Stimulated activated CD4-positive, alpha-beta T cell treated with anti-CD3 and anti-CD28 coated beads, Interleukin-1b, Interleukin-23, amount 100 ng/mL, for 1 hour (primary cell): ENCODE measurements at places on chromosomes 13 and 19.

GRCh38 chr19:42452590-42452989, 9.8 kb upstream of the CXCL17 start:
- DNase-seq, result no peak

GRCh38 chr19:35013041-35013819, 13.1 kb downstream of the GRAMD1A start:
- peak; percentile 65 for DNase-seq

DNA sequence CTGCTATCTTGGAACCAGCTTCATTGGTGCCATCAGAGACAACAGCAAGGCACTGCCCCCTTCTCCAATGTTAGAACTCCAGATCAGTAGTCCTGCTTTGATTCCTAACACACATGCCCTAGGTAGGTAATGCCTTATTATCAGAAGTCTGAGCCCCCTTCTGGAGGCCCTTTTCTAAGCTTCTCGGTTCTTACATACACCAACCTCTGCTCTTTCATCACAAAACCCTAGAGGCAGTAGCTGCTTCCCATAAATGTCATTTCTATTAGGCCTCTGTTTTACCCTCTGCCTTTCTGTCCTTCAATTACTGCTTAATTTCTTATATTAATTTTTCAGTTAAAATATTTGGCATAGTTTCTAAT, 65.3 kb upstream of the KLHL1 start:
- no peak for DNase-seq

GRCh38 chr19:10583036-10583776, 3.9 kb downstream of the AP1M2 start:
- no peak for DNase-seq

DNA sequence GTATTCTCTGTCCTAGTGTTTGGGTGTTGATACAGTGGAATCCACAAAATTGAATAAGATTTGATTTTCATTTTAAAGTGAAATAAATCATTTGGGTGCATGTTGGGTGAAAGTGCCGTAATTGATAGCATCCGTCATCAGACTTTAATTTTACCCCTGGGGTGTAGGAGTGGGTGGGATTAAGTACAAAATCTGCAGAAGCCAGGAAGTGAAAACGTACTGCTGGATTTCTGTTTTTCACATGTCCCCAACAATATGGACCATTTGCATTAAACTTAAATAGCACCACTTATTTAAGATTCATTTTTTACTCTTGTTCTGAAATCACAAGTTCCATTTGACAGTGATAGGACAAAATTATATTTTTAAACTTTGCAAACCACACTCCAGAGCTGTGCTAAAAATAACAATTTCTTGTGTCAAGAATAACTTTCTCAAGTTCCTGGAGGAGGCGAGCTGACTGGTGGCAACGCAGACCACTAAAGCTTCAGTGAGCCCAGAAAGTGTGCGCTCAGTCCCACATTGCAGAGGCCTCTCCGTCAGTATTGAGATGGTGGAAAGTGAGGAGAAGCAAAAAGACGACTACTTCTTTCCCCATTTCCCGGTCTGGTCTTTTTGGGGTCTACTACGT, 71.3 kb downstream of the ARHGEF7 start:
- no peak for DNase-seq

GRCh38 chr13:21420706-21421105, 38.4 kb downstream of the ZDHHC20 start:
- DNase-seq, result no peak

DNA sequence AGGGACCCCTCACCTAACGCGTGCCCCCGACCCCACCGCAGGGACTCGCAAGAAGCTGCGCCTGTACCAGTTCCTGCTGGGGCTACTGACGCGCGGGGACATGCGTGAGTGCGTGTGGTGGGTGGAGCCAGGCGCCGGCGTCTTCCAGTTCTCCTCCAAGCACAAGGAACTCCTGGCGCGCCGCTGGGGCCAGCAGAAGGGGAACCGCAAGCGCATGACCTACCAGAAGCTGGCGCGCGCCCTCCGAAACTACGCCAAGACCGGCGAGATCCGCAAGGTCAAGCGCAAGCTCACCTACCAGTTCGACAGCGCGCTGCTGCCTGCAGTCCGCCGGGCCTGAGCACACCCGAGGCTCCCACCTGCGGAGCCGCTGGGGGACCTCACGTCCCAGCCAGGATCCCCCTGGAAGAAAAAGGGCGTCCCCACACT, 4.7 kb upstream of the MYBPC2 start:
- DNase-seq, result no peak

DNA sequence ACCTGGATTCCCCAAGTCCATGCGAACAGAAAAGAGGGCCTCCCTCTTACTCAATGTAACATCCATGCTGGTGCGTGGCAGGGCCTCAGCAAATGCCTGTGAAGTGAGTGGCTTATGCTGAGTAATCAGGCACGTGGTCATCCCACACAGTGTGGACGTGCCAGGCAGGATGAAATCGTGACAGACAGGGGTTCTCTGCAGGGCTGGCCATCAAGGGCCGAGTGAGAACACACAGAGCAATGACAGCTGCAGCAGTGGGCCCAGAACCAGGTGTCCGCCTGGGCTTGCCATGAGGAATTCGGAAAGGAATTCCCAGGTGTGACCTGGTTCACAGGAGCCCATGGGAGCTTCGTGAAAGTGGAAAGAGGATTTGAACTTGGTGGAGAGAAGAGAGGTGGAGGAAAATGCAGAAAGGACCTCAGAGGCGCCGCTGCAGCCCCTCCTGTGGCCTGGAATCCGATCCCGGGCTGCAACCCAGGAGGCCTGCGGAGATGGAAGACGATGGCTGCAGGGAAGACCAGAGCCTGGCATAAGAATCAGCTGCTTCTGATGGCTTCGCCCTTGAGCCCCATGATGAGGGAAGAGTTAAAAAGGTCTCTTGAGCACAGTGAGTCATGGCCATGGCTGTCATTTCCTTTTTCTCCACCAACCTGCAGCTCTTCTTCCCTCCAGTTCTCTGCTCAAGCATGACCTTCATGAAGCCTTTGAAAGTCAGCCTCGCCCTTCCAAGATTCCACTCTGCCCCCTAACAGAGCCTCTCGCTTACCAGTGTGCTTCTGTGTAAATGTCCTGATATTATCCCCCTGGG, 34.6 kb upstream of the SOX1 start:
- no peak for DNase-seq

DNA sequence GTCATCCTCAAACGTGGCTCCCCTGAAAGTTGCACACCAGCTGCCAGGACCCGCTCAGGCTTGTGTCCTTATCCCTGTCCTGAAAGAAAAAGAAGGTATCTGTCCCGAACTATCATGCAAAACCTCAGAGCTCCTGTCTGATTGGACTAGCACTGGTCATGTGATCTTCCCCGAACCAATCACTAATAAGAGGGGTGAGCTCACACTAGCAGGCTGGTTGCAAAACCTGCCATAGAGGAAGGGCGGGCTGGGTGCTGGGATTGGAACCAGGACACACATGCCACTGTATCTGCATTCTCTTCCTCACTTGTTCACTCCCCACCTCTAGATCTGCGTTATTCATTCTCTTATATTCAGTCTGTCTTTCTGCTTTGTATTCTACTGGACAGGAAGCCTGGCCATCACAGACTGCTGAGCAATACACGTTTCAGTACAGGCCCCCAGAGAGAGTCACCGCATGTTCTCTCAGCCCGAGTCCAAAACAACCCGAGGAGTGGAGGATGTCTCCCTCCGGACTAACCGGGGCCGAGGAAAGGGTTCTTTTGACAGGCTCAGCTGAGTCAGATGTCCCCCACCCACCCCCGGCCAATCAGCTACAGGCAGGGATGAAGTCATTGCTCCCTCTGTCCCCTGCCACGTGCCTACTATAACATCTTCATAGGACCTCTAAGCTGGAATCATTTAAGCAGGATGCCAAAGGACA, 97.7 kb downstream of the SIPA1L3 start:
- no peak for DNase-seq

DNA sequence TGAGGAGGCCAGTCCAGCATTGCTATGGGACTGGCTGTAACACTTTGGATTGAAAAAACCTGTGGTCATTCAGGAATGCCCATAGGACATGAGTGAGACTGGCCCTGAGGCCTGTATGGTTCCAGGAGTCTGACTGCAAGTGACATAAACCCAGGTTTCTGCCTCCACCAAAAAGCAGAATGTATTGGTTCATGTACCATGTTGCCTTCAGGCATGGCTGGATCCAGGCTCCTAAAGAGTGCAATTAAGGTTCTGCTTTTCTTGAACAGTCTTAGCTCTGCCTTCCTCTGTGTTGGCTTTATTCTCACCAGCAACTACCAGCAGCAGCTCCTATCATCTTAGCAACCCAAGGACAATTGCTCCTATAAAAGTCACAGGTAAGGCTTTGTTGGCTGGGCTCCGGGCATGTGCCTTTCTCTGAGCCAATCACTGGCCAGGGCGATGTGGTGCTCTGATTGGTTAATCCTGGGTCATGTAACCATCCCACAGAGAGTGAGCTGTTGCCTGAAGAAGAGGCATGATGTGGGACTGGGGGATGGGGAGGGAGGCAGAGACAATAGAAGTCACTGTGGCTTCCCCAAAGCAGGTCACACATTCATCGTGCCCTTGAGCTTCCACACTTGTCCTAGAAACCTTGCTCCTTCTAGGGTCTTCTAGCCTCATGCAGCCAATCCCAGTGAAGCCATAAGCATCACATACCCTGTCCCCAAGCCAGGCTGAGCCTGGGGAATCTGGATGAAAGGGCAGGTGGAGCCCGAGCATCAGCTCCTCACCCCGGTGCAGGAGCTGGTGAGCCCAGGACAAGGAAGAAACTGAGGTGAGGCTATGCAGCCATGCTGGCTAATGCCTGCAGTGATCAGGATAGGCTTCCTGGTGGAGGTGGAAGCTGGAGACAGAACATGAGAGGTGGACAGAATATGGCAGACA, 123.9 kb downstream of the URI1 start:
- no peak for DNase-seq

DNA sequence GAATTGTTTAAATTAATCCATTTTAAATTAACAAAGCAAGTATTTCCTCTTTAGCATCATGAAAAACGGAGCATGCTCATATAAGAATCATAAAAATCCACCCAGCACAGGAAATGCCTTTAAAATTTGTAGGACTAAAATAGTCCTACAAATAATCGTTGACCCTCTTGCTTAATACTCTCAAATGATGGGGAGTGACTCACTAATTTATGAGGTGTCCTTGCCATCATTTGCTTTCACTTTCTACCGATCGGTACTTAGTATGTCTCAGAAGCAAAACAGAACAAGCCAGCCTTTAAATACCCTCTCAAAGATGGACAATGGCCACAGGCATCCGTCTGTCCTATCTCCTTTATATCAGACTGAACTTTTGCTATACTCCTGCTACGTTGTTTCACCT, 97.2 kb downstream of the SUCLA2 start:
- no peak for DNase-seq

DNA sequence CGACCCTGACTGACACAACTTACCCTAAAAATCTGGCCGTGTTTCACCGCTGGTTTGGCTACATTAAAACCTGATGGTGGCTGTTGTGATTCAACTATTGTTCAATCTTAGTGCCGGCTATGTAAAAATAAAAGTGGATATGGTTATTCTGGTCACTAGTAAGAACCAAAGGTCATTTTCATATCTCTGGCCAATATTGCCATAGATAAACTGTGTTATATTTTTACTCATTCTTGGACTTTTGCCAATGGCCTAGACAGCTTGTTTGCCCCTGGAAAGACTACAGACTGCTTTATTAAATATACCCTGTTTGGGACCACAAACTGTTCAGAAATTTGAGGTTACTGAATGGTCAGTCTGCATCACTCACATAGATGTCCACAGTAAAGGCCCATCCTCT, 258.5 kb upstream of the KLHL1 start:
- DNase-seq, result no peak

DNA sequence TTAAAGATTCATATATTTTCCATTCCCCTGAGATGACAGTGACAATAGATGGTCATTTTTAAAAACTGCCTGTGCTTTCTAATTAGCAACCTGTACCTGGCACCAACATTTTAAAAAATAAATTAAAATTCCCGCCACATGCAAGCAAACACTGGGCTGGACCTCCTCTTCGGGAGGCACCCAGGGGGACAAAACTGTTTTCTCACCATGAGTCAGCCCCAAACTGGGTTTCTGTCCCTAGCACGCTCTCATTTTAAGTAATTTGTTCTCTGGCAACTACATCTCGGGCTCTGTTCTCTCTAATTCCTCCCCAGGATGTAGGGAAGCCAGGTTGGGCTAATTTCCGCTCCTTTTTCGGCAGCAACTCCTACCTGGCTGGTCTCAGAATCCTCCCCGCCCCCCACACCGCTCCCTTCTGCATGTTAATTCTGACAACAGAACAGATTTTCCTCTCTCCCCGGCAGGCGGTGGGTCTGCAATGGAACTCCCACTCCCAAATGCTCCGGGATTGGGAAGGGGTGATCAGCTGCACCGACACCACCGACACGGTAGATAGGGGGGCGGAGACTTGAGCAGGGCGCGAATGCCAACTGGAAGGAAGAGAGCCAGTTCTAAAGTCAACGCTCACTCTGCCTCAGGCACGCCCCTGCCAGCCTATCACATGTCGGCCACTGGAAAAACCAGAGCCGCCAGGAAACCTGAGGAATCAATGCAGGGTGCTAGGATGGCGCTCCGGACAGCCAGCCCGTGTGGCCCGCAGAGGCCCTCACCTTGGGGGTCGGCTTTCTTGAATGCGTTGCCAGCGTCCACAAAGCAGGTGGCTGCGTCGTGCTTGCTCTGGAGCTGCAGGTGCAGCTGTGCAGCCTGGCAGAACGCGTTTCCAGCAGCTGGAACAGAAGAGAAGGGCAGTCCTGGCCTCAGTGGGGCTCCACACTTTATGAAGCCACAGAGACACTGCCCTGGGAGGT, 14.7 kb downstream of the NAPA start:
- DNase-seq, result no peak

DNA sequence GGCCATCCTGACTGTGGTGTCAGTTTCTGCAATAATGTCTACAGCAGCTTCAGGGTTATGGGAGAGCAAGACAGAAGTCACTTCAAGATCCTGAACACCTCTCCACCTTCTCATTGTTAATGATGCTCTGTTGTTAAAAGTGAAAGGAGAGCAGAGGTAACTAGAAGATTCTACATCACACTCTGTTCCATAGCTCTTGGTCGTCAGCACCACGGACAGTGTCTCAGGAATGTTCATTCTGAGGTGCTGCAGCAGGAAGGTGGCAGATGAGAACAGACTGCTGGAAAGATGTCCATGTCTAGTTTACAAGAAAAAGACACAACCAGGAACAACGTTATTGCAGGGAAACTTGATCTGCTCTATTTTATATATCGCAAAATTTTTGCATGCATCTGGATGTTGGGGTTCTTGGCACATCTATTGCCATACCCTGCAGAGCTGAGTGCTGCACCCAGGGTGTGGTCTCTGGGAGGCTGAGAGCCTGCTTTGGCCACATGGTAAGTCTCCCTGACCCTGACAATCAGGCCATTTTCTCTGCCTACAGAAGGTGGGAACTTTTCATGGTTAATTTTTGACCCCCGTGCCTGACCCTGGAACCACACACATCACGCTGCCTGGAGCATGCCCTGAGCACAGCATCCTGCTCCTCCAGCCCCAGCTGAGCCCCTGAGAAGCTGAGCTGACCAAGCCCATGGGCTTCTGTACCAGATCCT, 12.7 kb downstream of the CEACAM21 start:
- no peak for DNase-seq
